ENCODE measurements at places on chromosomes 7 and 10.

GRCh38 chr7:5231811-5232484 lies 41.9 kb downstream of the WIPI2 start:
- no peak for DNase-seq
- H3K4me3 ChIP-seq: no peak overlapping the region
- peak overlapping the region; percentile 10 for H3K27ac ChIP-seq
- H3K4me1 ChIP-seq: no peaks in the 10 kb centered on the region

- no peak for DNase-seq
- H3K27ac ChIP-seq: peak overlapping the region; percentile 72
- peaks cover 43% of the 10 kb centered on the region for H3K4me1 ChIP-seq
- no peaks in the 10 kb centered on the region for H3K27me3 ChIP-seq
- no peak overlapping the region for H3K4me3 ChIP-seq
- H3K36me3 ChIP-seq: peaks cover 87% of the 10 kb centered on the region
Observed at GRCh38 chr10:11298116-11298515, 280.4 kb downstream of the CELF2 start.

GRCh38 chr7:2824026-2824677 lies 20.0 kb downstream of the GNA12 start:
- no peak overlapping the region for H3K4me3 ChIP-seq
- no peak for DNase-seq
- no peak overlapping the region for H3K27ac ChIP-seq
- no peaks in the 10 kb centered on the region for H3K36me3 ChIP-seq
- H3K27me3 ChIP-seq: no peaks in the 10 kb centered on the region

- no peak overlapping the region for H3K27ac ChIP-seq
- peaks cover 4% of the 10 kb centered on the region for H3K36me3 ChIP-seq
- H3K27me3 ChIP-seq: no peaks in the 10 kb centered on the region
- peaks cover 9% of the 10 kb centered on the region for H3K4me1 ChIP-seq
Observed at GRCh38 chr10:72045586-72045985, 42.8 kb downstream of the SPOCK2 start.

DNA sequence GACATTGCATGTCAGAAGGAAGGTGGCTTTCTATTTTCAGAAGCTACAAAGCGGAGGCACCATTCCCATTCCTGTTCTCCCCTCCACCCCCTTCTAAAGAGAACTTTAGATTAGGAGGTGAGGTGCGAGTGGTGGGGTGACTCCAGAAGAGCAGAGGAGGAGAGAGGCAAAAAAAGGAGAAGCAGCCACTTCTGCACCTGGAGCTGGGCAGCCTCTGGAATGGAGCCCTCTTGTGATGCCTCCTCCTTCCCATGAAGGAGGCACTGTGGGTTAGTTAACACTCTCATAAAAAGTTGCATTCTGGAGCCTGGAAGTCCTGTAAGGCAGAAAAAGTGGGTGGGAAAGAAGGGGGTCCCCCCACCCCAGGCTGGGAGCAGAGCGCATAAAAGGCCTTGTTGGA lies 4.8 kb downstream of the PTF1A start:
- no peak overlapping the region for H3K4me3 ChIP-seq
- H3K27me3 ChIP-seq: peaks cover 85% of the 10 kb centered on the region
- H3K4me1 ChIP-seq: peaks cover 1% of the 10 kb centered on the region
- DNase-seq: no peak

DNA sequence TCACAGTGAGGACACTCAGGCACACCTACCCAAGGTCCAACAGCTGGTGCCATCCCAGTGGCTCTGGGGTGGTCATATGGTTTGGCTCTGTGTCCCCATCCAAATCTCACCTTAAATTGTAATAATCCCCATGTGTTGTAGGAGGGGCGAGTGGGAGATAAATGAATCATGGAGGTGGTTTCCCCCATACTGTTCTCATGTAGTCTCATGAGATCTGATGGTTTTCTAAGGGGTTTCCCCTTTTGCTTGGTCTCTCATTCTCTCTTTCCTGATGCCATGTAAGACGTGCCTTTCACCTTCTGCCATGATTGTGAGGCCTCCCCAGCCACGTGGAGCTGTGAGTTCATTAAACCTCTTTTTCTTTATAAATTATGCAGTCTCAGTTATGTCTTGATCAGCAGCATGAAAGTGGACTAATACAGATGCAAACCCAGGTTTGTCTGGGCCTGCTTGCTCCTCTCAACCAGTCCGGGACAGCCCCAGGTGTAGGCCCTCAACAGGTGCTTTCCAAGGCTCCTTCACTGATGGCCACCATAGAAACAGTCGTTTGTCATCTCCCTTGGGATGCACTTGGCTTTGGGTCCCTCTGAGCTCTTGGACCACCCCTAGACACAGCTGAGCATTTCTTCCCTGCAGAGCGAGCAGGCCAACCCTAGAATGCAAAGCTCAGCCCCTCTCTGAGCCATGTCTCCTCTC lies 101.3 kb upstream of the CTBP2 start:
- peaks cover 11% of the 10 kb centered on the region for H3K27me3 ChIP-seq
- no peak overlapping the region for H3K27ac ChIP-seq
- no peak overlapping the region for H3K4me3 ChIP-seq

- no peaks in the 10 kb centered on the region for H3K36me3 ChIP-seq
- no peaks in the 10 kb centered on the region for H3K4me1 ChIP-seq
- H3K27me3 ChIP-seq: no peaks in the 10 kb centered on the region
- no peak overlapping the region for H3K27ac ChIP-seq
Observed at GRCh38 chr7:85392789-85393188, 205.9 kb upstream of the SEMA3D start.

DNA sequence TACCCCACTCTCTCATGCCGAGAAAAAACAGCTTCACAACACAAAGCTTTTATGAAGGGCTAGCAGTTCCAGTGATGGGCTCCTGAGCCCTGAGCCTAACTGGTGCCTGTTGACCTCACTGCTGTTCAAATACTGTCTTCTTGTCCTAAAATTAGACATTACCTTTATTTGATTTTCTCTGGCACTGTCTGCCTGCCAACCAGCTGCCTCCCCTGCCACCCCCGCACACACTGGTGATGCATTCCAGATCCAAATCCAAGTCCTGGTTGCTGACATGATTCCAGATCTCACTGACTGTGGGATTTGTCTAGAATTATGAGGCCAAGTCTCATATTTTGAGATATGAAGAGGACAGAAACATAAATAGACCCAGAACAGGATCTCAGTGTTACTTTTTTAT lies 816.2 kb downstream of the NRG3 start:
- H3K27ac ChIP-seq: no peak overlapping the region
- H3K4me1 ChIP-seq: no peaks in the 10 kb centered on the region
- H3K27me3 ChIP-seq: no peaks in the 10 kb centered on the region
- DNase-seq: no peak
- H3K4me3 ChIP-seq: no peak overlapping the region

DNA sequence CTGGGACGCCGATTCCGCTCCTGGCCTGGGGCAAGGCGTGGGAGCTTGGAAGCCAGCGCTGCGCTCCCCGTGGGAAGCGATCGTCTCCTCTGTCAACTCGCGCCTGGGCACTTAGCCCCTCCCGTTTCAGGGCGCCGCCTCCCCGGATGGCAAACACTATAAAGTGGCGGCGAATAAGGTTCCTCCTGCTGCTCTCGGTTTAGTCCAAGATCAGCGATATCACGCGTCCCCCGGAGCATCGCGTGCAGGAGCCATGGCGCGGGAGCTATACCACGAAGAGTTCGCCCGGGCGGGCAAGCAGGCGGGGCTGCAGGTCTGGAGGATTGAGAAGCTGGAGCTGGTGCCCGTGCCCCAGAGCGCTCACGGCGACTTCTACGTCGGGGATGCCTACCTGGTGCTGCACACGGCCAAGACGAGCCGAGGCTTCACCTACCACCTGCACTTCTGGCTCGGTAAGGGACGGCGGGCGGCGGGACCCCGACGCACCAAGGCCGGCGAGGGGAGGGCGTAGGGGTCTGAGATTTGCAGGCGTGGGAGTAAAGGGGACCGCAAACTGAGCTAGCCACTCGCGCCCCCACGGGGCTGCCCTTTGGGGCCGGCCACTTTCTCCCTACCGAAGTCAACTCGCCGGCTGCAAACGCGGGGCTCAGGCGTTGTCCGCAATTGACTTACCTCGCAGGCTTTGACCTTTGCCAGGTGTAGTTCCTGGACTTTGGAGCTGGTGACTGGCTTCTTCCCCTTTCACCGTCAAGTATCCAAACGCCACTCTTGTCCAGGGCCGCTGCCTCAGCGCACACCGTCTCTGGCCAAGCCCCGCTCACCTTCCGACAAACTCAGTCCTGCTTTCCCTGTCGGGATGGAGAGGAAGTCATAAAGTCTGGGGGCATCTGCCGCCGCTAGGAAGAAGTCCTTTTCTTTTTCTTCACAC lies at the start of gene SCIN:
Gene SCIN, plus strand, starts transcription at position 187 of the 928 bp plus-strand sequence. Its CDS starts 67 bp downstream, at position 254.
- H3K27ac ChIP-seq: peak within 1 kb of the TSS; percentile 24
- no peaks in the 10 kb centered on the region for H3K36me3 ChIP-seq
- peak within 1 kb of the TSS; percentile 74 for H3K4me3 ChIP-seq
- DNase-seq: no peak

GRCh38 chr7:25310896-25311295 lies 82.6 kb upstream of the NPVF start:
- no peaks in the 10 kb centered on the region for H3K36me3 ChIP-seq
- no peak overlapping the region for H3K4me3 ChIP-seq
- H3K27ac ChIP-seq: no peak overlapping the region
- DNase-seq: no peak

- no peaks in the 10 kb centered on the region for H3K4me1 ChIP-seq
- no peak overlapping the region for H3K27ac ChIP-seq
- peaks cover 13% of the 10 kb centered on the region for H3K36me3 ChIP-seq
- DNase-seq: no peak
Observed at GRCh38 chr10:67959839-67960476, 75.5 kb downstream of the SIRT1 start.

- H3K27ac ChIP-seq: no peak overlapping the region
- no peaks in the 10 kb centered on the region for H3K4me1 ChIP-seq
- DNase-seq: no peak
- peaks cover 3% of the 10 kb centered on the region for H3K36me3 ChIP-seq
- no peak overlapping the region for H3K4me3 ChIP-seq
Observed at GRCh38 chr10:117609796-117610170, 67.2 kb downstream of the EMX2 start.

GRCh38 chr10:33143160-33143728 lies 185.2 kb upstream of the ITGB1 start:
- H3K27me3 ChIP-seq: no peaks in the 10 kb centered on the region
- H3K27ac ChIP-seq: peak overlapping the region; percentile 92
- peaks cover 39% of the 10 kb centered on the region for H3K4me1 ChIP-seq
- no peak for DNase-seq

GRCh38 chr10:109831846-109832245 lies 91.5 kb downstream of the XPNPEP1 start:
- no peak for DNase-seq
- no peaks in the 10 kb centered on the region for H3K36me3 ChIP-seq
- peaks cover 38% of the 10 kb centered on the region for H3K27me3 ChIP-seq
- no peak overlapping the region for H3K27ac ChIP-seq

GRCh38 chr7:149398195-149398820 lies 62.6 kb downstream of the ZNF777 start:
- H3K27ac ChIP-seq: no peak overlapping the region
- DNase-seq: no peak
- no peak overlapping the region for H3K4me3 ChIP-seq

GRCh38 chr7:4178916-4179687 lies 503.0 kb upstream of the FOXK1 start:
- no peak for DNase-seq
- H3K36me3 ChIP-seq: no peaks in the 10 kb centered on the region
- no peaks in the 10 kb centered on the region for H3K27me3 ChIP-seq
- H3K4me1 ChIP-seq: no peaks in the 10 kb centered on the region
- H3K4me3 ChIP-seq: no peak overlapping the region

DNA sequence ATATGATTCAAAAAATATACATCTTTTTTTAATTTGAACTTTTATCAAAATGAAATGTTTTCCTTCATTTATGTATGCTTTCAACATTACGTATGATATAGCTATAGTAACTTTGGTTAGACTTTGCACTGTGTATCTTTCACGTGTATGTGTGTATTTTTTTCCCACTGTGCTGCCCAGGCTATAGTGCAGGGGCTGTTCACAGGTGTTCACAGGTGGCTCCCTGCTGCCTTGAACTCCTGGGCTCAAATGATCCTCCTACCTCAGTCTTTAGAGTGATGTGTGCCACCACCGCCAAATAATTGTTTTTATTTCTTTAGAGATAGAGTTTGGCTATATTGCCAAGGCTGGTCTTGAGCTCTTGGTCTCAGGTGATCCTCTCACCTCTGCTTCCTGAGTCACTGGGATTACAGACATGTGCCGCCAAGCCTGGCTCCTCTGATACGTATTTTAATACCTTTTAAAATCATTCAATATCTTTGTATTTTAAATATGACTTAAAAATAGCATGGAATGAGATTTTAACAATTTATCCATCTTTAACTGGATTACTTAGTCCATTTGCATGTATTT lies 29.0 kb downstream of the FANK1 start:
- H3K4me1 ChIP-seq: no peaks in the 10 kb centered on the region
- H3K4me3 ChIP-seq: no peak overlapping the region
- H3K36me3 ChIP-seq: no peaks in the 10 kb centered on the region

DNA sequence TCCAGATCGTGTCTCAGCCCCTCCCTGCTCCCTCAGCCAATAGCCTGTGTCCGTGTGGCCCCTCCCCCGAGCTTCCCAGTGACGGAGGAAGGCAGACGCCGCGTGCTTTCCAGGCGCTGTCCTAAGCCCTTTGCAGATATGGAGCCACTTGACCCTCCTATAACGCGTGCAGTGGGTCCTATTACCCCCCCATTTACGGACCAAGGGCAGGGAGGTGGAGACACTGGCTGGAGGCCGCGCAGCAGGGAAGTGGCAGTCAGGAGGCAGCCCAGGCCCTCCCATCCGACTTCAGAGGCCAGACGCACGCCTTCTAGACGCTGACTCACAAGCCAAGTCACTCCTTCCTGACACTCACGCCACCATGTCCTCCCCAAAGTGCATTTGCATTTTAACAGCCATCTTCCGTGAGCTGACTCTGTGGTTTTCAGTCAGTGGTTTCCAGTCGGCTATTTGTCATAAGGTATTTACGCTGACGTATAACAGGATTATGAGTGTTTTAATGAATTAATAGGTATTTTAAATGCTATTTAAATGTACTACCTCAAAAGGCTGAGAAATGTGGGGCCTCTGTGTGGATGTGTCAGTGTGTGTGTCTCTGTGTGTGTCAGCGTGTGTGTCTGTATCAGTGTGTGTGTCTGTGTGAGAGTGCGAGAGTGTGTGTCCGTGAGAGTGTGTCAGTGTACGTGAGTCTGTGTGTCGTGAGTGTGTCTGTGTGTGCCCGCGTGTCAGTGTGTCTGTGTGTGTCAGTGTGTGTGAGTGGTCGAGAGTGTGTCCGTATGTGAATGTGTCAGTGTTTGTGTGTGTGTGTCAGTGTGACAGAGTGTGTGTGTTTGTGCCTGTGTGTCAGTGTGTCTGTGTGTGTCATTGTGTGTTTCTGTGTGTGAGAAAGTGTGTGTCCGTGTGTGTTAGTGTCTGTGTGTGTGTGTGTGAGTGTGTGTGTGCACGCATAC lies 92.0 kb upstream of the INSIG1 start:
- peak overlapping the region; percentile 75 for H3K4me3 ChIP-seq
- peak; percentile 87 for DNase-seq

GRCh38 chr7:157601530-157601929 lies 264.7 kb downstream of the DNAJB6 start:
- DNase-seq: no peak
- no peaks in the 10 kb centered on the region for H3K36me3 ChIP-seq
- no peak overlapping the region for H3K27ac ChIP-seq
- peaks cover 10% of the 10 kb centered on the region for H3K27me3 ChIP-seq
- no peak overlapping the region for H3K4me3 ChIP-seq
- H3K4me1 ChIP-seq: no peaks in the 10 kb centered on the region

- no peak overlapping the region for H3K27ac ChIP-seq
- H3K4me1 ChIP-seq: peaks cover 3% of the 10 kb centered on the region
- no peak overlapping the region for H3K4me3 ChIP-seq
- H3K27me3 ChIP-seq: no peaks in the 10 kb centered on the region
Observed at GRCh38 chr10:95248989-95249388, 41.8 kb downstream of the PDLIM1 start.

- no peak for DNase-seq
- no peaks in the 10 kb centered on the region for H3K4me1 ChIP-seq
- no peaks in the 10 kb centered on the region for H3K27me3 ChIP-seq
- no peak overlapping the region for H3K27ac ChIP-seq
- H3K36me3 ChIP-seq: peaks cover 2% of the 10 kb centered on the region
- no peak overlapping the region for H3K4me3 ChIP-seq
Observed at GRCh38 chr7:117349570-117349969, 26.7 kb upstream of the WNT2 start.
